Erythroblast (primary cell): ENCODE measurements at places on chromosomes 16 and 17.
A peak's percentile ranks its signal among the peaks of the same experiment; 100 is the strongest.

- no peak for DNase-seq
Measured at GRCh38 chr17:77606146-77606864, 352.2 kb upstream of the TNRC6C start.

DNA sequence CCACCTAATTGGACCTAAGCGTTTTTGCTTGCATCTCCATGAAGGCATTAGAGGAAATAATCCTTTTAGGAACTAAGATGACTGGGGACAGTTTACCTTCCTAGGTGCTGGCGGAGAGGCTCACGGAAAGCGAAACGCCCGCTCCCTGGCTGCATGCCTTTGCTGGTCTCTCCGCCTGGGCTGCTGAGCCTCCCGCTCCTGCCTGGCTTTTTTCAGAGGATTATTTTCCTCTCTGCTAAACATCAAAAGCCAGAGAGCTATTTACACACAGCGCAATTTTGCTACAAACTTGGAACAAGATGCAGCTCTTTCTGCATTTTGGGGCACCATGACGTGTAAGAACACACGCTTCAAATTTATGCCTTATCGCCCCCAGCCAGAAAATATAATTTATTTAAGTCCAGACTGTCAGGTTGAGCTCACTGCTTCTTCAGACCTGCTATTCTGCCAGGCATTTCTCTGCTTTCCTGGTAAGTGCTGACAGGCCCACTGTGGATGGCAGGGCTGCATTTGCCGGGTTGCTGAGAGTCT is 124.4 kb downstream of the SPACA3 start:
- DNase-seq = no peak

DNA sequence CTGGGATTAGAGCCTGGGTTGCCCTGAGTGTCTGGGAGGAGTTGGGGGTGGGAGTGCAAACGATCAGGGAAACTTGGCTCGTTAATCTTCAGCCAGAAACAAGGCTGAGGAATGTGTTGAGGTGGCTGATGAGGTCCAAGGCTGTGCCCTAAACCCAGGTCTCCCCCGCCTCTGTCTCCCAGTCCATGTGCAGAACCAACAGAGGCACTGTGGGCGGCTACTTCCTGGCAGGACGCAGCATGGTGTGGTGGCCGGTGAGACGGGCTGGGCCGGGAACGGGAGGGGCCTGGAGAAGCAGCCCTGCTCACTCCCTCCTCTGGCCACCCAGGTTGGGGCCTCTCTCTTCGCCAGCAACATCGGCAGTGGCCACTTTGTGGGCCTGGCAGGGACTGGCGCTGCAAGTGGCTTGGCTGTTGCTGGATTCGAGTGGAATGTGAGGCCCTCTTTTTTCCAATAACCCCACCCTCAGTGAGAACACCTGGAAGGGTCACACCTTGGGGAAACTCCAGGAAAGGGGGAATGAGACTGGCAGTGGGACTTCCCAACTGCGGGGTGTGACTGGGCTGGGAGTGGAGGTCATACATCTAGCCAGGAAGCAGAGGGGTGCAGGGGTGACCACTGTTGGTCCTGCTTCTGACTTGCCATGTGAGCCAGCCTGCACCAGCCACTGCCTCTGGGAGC is 1.7 kb downstream of the SLC5A2 start:
- no peak for DNase-seq

DNA sequence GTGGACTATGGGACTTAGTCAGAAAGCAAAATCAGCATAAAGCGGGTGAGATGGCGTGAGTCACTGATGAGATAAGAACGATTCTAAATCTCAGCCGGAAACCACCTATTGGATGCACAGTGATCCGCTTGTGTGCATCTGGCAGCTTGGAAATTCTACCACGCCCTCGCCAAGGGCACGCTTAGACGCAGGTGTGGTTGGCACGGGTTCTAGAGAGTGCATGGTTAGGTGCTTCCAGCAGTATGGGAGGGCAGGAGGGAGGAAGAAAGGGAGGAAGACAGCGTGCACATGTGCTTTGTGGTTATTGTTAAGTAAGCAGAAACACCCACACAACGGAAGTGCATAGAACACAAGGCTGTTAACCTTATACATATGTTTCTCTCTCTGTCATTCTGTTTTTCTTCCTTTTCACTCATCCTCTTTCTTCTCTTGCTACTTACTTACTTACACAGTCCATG is 374.0 kb upstream of the ASIC2 start:
- no peak for DNase-seq

DNA sequence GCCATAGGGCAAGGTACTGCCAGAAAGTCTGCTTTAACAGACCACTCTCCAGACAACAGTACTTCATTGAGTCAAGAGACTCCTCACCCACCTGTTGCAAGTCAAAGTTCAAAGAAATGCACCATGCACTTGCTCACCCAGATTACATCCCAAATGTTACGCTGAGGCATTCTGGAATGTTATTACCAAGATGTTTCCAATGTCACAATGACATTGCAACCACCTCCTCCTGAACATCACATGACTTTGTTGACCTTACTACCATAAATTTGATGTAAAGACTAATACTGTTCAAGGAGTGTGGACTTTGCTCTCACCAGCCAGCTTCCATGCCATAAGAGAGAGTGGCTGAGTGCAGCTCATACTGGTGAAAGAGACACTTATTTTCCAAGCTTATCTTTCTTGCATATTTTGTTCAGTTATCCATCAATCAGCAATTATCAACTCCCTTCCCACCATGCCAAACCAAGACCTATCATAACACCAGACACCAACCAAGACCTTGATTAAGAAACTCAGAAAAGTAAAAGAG is 58.5 kb upstream of the BCAR1 start:
- DNase-seq = peak; percentile 71

GRCh38 chr17:46026166-46027047 is 27.4 kb downstream of the STH start:
- DNase-seq = no peak

DNA sequence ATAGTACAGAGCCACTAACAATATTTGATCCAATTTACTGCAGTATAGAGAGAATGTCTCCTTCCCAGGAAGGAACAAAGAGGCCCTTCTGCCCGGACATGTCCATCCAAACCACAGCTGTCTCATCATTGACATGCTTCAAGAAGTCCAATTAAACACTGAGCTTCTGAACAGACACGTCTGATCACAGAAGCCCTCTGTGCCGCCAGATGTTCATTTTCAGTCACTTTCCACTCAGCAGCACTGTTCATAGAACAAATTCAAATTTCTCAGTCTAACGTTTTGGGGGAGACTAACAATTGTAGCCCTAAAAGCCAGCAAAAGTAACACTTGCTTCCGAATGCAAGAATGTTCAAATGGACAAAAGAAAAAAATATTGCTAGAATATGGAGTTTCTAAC is 15.3 kb downstream of the ZC3H7A start:
- no peak for DNase-seq

- peak; percentile 95 for DNase-seq
Measured at GRCh38 chr16:30052671-30053372, 12.7 kb upstream of the ALDOA start.

DNA sequence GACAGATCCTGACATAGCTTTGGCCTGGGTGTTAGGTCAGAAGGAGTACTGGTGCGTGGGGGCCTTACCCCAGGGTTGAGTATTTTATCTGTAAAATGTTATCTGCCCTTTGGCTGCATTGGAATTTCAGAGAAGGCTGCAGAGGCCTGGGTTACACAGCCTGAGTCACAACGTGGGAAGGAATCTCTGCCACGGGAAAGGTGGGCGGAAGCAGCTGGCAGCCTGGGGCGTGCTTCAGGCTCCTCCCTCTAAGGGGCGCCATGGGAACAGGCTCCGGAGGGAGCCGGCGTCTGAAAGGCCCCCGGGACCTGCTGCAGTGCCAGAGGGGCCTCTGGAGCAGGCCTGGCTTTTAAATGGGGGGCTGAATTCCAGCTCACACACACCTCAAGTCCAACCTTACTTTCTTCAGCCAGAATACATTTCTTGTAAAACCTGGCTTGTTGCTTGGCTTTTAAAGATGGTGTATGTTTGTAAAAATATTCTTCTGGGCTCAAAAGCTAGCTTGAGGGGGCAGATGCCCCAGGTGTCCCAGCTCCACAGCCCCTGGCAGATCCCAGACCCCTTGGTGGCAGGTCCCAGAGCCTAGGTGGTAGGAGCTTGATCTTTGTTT is 142.2 kb downstream of the RAB11FIP4 start:
- DNase-seq = no peak

DNA sequence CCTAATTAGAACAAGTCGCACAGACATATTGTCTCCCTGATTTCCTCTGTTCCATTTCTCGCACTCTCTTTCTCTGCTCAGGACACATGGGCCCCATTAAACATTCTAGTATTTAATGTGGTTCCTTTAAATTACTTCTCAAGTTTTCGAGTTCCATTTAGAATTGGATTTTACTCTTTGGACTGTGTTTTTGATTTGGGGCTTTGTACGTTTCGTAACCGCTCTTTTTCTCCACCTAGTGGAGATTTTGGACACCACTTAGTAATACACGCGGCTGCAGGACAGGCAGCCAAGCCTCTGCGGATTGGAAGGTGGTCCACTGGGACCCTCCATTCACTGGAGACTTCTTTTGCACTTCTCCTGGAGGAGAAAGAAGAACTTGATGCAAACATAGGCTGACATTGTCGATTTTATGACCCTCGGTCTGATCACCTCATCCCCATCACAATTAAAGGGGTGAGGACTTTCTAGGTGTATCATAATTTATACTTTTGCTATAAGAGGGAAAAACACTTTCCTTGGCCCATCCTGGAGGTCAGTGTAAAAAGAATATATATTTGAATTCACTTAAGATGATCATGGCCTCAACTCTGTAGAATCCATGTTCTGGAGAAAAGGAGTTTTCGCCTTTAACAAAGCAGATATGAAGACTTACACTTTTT is 85.7 kb downstream of the NOG start:
- peak; percentile 5 for DNase-seq

- DNase-seq = no peak
Measured at GRCh38 chr16:75535901-75536300, at the start of gene CHST5. Gene CHST5 (minus strand): TSS chr16:75536108. CDS start chr16:75530384, 5,724 bp downstream.

DNA sequence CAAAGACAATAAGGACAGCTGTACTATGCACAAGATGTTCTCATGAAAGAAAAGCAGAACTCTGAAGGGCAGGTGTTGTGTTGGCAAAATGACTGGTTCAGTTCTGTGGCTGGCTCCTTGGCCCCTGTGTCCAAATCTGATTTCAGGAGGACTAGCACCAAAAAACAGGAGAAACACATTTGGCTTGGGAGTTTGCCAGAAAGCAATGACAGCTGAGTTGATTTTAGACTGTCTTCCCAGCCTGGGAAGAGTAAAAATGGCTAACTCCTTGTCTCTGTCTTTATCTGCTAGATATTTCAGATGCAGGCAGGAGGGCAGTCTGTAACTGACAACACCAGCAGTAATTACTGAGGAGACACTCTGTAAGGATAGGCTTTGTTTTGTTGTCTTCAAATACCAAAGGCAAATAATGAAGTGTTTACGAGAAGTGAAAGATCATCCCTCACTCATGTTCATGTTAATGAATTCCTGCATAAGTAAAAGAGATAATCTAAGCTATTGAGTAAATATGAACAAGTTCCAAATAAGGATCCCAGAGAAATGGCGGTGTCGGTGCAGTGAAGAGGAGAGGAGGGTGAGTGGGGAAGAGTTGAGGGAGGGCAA is 989.0 kb downstream of the CDH11 start:
- DNase-seq = no peak

- no peak for DNase-seq
Measured at GRCh38 chr17:75695830-75696271, 25.4 kb upstream of the ITGB4 start.

GRCh38 chr16:19131825-19132218 is 18.1 kb downstream of the ITPRIPL2 start:
- no peak for DNase-seq

- DNase-seq = no peak
Measured at GRCh38 chr16:31107465-31107867, 720 bp upstream of the BCKDK start.

- peak; percentile 37 for DNase-seq
Measured at GRCh38 chr16:88466175-88466862, 13.2 kb downstream of the ZFPM1 start.

DNA sequence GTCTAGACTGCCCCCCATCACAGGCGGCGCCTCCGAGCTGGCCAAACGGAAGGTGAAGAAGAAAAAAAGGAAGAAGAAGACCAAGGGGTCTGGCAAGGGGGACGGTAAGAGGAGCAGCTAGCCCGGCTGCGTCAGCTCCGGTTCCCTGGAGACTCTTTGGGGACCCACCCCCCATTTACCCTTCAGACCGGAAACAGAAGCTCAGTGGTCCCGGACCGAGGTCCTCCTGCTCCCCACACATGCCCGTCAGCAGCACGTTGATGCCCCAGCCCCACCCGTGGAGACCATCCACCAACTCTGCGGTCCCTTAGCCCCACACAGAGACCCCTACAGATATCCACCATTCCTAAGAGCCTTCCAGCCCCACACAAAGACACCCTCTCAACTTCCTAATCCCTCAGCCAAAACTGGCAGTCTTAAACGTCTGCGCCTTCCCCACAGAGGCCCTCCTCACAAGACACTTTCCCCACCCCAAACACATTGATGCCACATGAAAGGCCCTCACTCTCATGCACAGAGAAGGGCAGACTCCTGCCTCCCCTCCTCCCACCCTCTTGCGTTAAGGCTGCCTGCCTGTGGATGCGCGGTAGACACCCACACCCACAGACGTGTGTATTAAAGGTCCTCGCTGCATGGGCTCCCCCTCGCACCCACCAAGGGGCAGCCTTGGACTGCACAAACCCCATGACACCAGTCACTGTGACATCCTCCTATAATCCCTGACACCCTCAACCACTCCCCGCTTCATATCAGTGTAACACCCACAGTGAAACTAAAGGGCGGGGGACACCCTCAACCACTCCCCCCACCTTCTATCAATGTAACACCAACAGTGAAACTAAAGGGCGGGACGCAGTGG is 58.2 kb upstream of the RPH3AL start:
- DNase-seq = peak; percentile 78
